ENCODE measurements at places on chromosomes 1 and 21.

DNA sequence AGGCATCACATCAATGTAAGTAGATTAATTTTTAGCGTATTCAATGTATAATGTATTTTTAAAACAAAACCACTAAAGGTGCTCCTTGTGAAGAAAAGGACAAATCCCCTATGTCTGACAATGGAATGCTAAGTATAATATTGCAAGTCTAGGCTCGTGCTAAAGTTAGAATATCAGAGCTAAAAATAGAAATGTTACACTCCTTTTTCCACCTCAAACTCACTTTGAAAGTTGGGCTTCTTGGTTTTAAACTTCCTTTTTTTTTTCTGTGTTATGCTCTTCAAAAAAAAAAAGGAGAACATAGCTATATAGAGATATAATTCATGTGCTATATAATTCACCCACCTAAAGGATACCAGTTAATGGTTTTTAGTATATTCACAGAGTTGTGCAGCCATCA, 3.6 kb upstream of the SERBP1 start:
- DNase-seq: no peak

DNA sequence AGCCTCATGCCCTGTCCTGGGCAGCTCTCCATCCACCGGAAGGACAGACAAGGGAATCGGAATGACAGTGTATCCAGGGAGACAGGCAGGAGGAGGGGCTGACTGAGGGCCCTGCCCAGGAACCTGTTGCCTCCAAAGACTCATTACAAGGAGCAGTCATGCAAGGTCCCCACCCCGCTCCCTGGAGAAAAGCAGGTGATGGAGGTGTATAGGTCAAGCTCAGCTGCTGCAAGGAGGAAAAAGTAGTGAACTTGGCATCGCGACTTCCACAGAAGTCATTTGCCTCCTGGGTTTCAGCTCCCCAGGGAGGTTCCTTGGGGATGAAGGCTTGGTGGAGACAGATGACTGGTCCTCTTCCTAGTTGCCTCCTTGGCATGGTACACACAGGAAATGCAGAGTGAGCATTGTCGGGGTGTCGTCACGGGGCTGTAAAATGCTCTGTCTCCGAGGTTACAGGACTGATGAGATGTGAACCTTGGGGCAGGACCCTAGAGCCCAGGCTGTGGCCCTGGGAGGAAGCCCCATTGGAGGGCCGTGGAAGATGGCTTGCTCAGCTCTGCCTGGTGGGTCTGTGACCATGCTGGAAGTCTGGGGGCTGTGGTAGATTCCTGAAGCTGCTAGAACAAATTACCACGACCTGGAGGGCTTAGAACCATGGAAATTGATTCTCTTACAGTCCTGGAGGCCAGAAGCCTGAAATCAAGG, 219.6 kb upstream of the C1orf174 start:
- no peak for DNase-seq

GRCh38 chr1:206023695-206024094, at the start of gene CTSE:
Gene CTSE, minus strand, starts transcription at chr1:206023895. Its CDS starts 104 bp downstream, at chr1:206023791.
- DNase-seq: no peak

DNA sequence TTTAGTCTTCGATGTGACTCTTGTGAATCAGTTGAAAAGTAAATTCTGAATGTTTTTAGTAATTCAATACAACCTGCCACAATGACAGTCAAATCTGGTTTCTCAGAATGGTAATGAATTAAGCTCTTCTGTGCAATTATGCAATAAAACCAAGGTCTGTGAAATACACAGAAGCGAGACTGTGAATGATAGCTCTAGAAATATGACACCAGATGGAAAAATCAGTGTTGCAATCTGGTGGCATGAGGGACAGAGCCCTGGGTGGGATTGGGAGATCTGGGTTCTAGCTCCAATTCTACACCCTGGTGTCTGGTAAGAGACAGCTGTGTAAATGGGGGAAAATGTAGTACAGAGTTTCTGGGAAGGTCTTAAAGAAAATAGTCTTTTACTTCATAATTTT, 586.4 kb upstream of the ZRANB2 start:
- no peak for DNase-seq

- no peak for DNase-seq
Observed at GRCh38 chr1:28104866-28105467, 16.6 kb upstream of the EYA3 start.

GRCh38 chr1:119549719-119550132, 42.7 kb downstream of the HSD3B1 start:
- no peak for DNase-seq

DNA sequence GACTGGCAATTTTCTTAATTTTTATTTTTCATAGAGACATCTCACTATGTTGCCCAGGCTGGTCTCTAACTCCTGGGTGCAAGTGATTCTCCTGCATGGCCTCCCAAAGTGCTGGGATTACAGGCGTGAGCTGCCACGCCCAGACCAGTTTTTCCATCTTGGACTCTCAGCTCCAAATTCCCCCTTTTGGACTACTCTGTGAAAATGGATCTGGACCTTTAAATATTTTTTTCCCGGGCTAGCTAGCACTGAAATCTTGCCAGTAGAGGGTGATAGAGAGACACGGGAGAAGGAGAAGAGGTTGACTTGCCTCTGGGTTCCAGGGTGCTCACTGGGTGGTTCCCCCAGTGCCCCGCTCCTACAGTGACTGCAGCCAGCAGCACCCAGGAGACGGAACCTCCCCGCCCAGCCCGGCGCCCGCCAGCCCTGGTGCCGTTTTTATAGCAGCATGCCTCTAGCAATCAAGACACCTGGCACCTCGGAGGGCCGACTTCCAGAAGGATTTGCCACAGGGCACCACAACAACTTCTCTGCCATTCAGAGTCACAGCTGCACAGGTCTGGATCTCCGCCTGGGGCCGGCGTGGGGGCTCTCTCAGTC, 34.7 kb upstream of the SCCPDH start:
- no peak for DNase-seq

- no peak for DNase-seq
Observed at GRCh38 chr1:23726686-23727085, 16.6 kb upstream of the ELOA start.

GRCh38 chr1:107563441-107563840, 401.5 kb downstream of the VAV3 start:
- no peak for DNase-seq

DNA sequence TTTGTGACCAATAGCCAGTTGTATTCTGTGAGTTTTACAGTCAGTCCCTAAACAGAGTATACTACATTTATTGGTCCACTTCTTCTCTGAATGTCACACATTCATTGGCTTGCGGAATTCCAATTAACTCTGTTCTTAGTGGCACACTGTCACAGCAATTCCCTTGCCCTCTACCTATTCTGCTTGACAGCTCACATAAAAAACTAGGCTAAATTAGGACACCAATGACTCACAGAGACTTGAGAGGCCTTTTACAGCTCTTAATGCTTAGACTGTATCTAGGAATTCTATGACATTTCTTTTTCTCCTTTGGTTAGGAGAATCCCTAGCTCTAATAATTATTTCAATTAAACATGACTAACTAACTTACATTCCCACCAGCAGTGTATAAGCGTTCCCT, 104.1 kb downstream of the NEGR1 start:
- no peak for DNase-seq

GRCh38 chr1:27339213-27339612, 2.6 kb upstream of the SYTL1 start:
- no peak for DNase-seq

DNA sequence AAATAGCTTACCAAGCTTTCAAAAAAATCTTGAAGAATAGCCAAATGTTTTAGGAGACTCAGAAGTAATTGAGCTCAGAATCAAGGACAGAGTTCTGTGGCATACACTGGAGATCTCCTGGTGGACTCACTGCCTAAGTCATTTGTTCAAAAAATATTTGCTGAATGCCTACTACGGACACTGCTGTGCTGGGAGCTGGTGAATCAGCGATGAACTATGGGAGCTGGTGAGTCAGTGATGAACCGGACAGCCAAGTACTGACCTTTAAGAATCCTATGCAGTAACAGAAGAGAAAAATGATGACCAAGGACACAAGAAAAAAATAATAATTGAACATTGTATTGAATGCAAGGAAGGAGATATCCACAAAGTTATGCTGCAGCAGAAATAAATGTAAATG, 717.9 kb upstream of the CXADR start:
- no peak for DNase-seq

- DNase-seq: no peak
Observed at GRCh38 chr1:30748098-30748698, 9.4 kb downstream of the LAPTM5 start.

DNA sequence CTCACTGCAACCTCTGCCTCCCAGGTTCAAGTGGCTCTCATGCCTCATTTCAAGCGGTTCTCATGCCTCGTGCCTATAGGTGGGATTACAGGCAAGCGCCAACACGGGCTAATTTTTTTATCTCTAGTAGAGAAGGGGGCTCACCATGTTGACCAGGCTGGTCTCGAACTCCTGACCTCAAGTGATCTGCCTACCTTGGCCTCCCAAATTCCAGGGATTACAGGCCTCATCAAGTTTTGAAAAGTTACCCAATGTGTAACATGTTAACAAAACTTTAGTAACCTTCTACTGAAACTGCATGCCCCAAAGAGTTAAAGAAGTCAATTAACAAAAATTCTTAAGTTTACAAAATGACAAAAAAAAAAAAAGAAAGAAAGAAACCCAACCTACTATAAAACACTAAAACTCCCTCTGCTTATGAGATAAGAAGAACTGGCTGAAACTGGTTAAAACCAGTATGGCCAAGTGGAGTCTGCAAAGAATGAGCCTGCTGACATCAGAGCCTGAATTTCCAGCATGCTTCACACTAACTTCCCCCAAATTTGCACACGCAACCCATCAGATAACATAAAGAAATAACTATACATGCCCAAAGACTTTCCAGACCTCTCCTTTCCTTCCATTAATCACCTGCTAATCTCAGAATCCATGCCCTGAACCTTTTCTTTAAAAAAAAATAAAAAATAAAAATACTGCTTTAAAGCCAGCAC, 25.5 kb upstream of the PSMG1 start:
- no peak for DNase-seq

DNA sequence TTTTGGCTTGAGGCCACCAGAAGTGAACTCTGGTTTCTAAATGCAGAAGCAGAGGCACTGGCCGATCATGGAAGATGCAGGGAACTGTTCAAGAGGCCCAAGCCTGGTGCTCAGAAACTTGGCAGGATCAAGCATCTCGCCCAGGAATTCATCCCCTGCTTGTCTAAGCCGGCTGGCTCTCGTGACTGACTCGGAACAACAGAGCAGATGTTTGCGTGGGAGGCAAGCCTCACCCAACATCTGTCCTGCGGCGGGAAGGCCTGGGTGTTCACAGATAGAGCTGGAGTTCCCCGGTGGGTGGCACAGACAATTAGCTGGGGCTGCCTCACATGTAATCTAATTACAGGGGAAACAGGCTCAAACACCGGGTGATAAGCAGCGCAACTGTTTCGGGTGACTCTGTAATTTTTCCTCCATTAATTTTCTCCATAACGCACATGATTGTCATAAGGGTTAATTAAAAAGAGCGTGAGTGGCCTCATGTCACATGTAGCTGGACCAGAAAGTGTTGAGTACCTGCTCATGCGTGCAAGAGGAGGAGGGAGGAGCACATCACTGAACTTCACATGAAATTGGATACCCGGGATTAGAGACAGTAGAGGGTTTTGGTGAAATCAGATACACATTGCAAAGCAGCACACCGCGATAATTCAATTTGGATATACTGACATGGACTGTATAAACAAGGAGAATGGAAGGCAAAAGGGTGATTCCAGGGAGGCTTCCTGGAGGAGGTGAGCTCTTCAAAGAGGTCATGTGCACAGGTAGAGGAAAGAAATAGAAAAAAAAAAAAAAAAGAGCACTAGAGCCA, 180.0 kb downstream of the ETS2 start:
- no peak for DNase-seq

DNA sequence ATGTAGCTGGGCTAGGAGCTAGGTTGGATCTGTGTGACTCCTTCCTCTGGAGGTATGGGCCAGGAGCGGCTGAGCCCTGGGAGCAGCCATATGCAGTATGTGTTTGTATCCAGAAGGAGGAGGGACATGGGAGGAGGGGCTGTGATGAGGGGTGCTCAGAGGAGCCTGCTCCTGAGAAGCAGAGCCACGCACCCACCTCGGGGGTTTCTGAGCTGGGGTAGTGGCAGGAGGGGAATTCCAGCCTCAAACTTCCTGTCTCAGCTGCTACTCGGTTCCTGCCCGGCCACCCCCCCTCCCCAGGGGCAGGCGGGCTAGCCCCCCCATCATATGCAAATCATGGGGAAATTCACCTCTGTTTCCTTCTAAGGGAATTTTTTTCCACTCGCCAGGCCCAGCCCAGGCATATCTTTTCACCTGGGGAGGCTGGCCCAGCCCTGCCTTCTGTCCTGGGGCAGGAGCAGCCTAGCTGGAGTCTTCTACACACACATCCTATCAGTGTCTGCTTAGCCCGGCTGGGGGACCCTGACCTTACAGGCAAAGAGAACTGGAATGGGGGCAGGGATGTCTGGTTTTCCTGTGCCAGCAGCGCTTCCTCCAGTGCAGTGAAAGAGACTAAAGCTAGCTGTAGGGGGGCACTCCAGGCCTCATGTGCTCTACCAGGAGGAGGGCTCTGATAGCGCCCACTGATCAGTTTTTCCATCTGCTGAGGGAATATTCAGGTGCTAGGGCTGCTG, 3.0 kb downstream of the ZC3H12A start:
- peak; percentile 90 for DNase-seq

DNA sequence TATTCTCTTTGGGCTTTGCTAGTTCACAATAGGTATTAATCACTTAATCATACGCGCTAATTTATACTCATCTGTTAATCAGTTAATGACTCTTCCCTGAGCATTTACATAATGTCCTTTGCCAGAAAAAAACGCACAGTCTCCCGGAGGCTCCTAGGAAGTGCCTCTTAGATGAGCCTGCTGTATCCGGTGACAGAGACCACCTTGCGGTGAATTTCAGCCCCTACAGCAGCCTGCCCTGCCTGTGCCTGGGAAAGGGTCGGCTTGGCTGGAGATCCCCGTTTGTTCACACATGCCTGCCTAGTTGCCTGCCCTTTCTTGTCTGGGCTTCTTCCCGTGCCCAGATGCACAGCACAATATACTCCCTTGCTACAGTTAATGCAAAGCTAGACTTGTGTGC, 152.9 kb downstream of the ZBTB18 start:
- DNase-seq: no peak

DNA sequence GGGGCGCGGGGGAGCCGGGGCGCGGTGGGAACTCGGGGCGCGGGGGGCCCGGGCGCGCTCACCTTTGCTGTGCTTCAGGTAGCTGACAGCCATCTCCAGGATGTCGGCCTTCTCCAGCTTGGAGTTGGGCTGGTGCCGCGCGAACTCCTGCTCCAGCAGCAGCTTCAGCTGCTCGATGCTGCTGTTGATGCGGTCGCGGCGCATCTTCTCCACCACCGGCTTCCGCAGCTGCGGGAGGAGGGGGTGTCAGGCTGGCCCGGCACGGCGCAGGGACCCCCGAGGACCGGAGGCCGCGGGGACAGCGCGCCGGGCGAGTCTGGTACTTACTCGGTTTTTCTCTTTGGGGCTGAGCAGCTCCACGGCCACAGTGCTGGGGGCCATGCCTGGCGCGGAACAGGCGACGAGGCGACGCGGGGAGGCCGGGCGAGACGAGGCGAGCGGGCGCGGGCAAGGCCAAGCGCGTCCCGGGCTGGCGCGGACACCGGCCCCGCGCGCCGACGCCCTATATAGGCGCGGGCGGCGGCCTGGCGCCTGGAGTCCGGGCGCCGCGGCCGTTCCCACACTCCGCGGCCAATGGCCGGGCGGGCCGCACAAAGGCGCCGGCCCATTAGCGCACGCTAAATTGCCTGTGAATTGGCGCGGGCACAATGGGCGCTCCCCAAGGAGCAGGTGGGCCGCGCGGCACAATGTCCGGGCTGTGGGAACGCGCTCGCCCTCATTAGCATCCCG, at the start of gene HES5:
TSS of gene HES5 (minus strand) at position 480 of the 729 bp plus-strand sequence. CDS start at position 381, 99 bp downstream.
- DNase-seq: no peak

- DNase-seq: no peak
Observed at GRCh38 chr1:67350783-67351182, 43.1 kb downstream of the IL12RB2 start.
